ENCODE measurements at places on chromosomes 7 and 10.

GRCh38 chr10:98254234-98254974, 13.6 kb downstream of the LOXL4 start:
- DNase-seq: no peak

GRCh38 chr10:125201108-125201524, 40.8 kb upstream of the CTBP2 start:
- DNase-seq: peak; percentile 31

DNA sequence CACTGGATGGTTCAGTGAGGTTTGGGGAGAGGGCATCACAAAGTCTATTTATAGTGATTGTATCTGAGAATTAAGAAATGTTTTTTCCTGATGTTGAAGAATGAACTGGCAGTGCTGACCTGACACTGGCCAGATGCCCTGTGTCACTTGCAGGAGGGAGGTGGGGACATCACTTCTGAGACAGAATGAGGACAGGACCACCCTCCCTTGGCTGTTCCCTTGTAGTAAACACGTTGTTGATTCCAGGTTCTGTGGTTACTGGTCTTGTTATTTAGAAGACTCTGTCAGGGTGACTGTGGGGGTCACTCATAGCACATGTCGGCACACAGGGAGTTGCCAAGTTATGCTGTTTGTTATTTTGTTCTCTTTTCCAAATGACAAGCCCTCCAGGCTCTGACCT, 126.4 kb downstream of the ADCY1 start:
- DNase-seq: no peak

- DNase-seq: no peak
Measured at GRCh38 chr10:121658611-121659010, 60.4 kb upstream of the FGFR2 start.

- no peak for DNase-seq
Measured at GRCh38 chr7:5452937-5453540, 29.4 kb upstream of the TNRC18 start.

- DNase-seq: no peak
Measured at GRCh38 chr10:132667342-132668047, 118.5 kb downstream of the NKX6-2 start.

- DNase-seq: no peak
Measured at GRCh38 chr7:44327981-44328380, 2.6 kb upstream of the CAMK2B start.

- DNase-seq: no peak
Measured at GRCh38 chr10:104937567-104937966, 296.5 kb downstream of the SORCS3 start.

- DNase-seq: no peak
Measured at GRCh38 chr10:46237815-46238510, 48.8 kb upstream of the ANTXRL start.

All from activated CD4-positive, alpha-beta T cell treated with anti-CD3 and anti-CD28 coated beads, Interleukin-2, amount 50 U/mL, for 16 hours (primary cell).